ENCODE measurements at places on chromosomes 2 and 18. TPM values are rescaled to one million over a fixed set of nuclear protein-coding genes. Genes with fewer than 3 reads are reported as not detected.

DNA sequence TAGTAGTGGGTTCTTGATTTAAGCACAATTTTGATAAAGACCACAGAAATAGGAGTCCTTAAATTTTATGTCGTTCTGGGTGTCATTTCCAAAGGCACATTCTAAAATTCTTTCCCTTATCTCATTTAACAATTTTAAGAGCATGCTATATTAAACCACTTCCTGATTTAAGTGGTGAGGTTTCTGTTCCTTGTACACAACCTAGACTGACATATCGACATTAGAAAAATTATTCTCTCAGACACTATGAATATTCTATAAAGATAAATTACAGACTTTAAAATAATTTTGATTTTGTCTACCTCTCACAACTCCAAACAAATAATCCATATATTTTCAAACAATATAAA is 923.8 kb downstream of the LRP1B start:
- no peak for DNase-seq

The CDH2 gene
- 81.3 TPM for polyA plus RNA-seq

The ZSWIM2 gene
- not detected for polyA plus RNA-seq

DNA sequence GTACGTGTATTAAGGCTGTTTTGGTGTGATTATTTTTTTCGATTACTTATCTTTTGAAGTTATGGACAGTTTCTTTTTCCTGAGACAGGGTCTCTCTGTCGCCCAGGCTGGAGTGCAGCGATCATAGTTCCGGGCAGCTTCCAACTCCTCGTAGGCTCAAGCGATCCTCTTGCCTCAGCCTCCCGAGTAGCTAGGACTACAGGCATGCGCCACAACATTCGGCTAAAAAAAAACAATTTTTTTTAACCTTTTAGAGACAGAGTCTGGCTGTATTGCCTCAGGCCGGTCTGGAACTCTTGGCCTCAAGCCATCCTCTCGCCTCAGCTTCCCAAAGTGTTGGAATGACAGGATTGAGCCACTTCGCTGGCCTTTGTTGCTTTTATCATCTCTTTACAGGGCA is 945 bp downstream of the HAT1 start:
- DNase-seq: no peak

GRCh38 chr18:28108814-28109213 is 68.1 kb downstream of the CDH2 start:
- no peak for DNase-seq

The ABCG8 gene
- 0.75 TPM for polyA plus RNA-seq

DNA sequence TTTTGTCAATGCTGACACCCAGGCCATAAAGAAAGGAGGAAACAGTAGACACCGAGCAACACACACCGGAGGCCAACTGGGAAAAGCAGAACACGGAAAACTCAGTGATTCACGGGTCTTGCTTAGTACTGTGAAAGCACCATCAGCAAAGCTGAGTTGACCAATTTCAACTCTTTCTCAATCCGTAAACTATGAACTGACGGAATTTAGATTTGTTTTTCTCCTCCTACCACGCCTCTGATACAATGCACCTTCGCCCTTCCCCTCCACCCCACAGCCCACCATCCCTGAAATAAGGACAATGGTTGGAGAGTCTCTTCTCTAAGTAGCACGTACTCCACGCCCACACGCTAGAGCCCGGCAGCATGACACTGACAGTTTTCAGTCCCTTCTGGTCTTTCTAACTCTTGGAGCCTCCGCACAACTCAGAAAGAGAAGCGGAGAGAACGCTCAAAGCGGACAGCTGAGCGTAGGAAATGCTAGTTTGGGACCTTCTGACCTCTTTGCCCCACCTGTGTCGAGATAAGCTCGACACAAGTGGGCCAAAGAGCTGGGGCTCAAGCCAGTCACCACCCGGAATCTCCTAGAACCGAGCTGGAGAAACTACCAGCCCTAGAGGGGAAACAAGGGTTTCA is 669 bp downstream of the LNPK start:
- peak; percentile 47 for DNase-seq
